GM12864 (cell line): ENCODE measurements at places on chromosomes 13 and 19.

- no peak for DNase-seq
Observed at GRCh38 chr13:63048653-63049052, 1633.0 kb upstream of the PCDH20 start.

GRCh38 chr13:113589251-113589960 lies 4.9 kb downstream of the TFDP1 start:
- DNase-seq, result no peak

- DNase-seq, result no peak
Observed at GRCh38 chr19:17762505-17763229, 11.4 kb downstream of the FCHO1 start.

- DNase-seq, result no peak
Observed at GRCh38 chr13:70723732-70724131, 615.5 kb upstream of the KLHL1 start.

GRCh38 chr13:22009500-22009899 lies 338.6 kb downstream of the FGF9 start:
- no peak for DNase-seq

- DNase-seq, result no peak
Observed at GRCh38 chr19:15680478-15681322, 7.8 kb downstream of the CYP4F12 start.

- DNase-seq, result no peak
Observed at GRCh38 chr13:51818781-51819511, 15.0 kb upstream of the DHRS12 start.

- no peak for DNase-seq
Observed at GRCh38 chr19:48481846-48482639, 12.9 kb downstream of the CYTH2 start.

DNA sequence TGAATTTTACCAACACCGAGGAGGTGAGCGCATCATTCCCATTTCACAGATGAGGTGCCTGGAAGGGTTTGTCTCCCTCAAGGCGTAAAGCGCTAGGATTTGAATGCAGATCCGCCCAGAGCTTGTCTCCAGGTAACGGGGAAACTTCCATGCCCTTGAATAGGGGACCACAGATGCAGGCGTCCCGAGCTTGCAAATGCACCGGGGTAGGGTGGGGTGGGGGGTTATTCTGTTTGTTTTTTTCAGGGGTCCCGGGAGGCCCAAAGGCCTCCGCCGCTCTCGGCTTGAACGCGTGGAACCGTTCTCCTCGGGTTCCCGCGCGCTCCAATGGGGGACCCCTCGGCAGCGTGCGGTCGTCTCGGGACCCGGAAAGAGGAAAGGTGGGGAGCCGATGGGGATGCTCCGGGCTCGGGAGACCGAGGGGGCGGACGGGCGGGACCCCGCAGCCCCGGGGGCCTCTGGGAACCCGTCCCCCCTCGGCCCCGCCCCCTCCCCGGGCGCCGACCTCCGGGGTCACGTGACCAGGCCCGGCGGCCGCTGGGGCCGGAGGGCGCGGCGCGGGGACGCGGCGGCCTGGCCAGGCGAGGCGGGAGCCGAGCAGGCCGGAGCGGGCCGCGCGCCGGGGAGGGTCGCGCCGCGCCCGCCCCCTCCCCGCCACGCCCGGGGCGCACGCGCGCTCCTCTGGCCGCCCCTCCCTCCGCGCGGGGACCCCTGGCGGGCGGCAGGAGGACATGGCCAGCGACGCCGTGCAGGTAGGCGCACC lies at the start of gene PKN1:
Gene PKN1, plus strand, starts transcription at position 516 of the 763 bp plus-strand sequence. Its CDS starts 216 bp downstream, at position 732.
- no peak for DNase-seq

DNA sequence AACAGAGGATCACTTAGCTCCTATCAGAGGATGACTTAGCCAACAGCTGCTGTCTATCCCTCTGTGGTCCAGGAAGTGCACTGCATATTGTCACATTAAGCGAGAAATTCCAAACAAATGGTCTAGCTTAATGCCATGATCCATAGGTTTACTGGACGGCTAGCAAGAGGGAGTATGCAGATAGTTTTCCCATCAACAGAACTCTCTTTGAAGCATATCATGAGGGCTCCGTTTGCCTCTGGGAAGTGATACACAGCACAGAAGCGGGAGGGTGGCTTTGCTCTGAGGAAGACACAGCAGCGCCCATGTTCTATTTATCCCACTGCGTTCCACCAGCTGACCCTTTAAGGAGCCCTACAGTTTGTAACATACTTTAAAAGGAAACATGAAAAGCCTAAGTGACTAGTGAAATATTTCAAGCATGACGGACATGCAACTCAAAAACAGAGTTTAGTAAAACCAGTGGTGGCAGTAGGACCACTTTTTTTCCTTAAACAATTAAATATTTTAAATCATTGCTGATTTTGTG lies 52.7 kb downstream of the COL4A1 start:
- DNase-seq, result no peak

DNA sequence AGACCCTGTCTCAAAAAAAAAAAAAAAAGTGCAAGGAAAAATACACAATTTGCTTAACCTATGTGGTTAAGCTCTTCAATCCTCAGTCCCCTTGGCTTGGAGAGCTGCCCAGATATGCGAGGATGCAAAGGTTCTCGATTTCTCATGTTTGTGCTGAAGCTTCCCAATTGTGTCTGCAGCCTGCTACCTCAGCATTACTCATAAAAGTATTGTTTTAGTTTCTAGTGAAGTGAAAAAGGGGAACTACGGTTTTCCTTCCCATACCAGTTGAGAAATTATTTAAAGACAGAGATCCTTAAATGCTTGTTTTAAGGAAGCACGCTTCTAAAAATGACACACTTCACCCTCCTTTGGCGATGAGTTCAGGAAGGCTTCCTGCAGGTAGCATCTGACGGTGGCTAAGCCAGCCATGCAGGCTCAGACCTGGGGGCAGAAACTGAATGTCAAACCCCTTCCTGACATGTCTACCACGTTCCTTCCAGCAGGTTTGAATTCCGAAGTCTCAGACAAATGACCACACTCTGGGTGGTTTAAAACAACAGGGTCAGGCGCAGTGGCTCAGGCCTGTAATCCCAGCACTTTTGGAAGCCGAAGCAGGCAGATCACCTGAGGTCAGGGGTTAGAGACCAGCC lies 47.9 kb downstream of the RUBCNL start:
- peak; percentile 46 for DNase-seq

- DNase-seq, result no peak
Observed at GRCh38 chr19:30649934-30650614, 277.9 kb downstream of the ZNF536 start.

- no peak for DNase-seq
Observed at GRCh38 chr19:37991841-37992248, 84.8 kb downstream of the SIPA1L3 start.

GRCh38 chr13:75384879-75385707 lies 96.9 kb downstream of the TBC1D4 start:
- DNase-seq, result no peak

DNA sequence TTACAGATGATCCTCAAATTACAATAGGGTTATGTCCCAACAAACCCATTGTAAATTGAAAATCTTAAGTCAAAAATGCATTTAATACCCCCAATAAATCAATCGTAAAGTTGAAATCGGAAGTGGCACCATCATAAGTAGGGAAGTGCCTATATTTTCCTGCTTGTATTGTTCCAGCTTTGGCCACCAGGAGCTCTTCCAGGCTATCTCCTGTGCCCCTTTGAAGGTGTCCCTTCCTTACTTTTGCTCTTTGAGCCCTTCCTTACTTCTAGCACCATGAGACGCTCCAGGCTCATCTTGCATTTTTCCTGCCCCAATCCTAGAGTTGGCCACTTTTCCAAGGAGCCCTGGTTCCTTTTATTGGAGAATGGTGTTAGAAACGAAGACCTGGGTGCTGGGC lies 163.0 kb upstream of the TSC22D1 start:
- DNase-seq, result no peak

DNA sequence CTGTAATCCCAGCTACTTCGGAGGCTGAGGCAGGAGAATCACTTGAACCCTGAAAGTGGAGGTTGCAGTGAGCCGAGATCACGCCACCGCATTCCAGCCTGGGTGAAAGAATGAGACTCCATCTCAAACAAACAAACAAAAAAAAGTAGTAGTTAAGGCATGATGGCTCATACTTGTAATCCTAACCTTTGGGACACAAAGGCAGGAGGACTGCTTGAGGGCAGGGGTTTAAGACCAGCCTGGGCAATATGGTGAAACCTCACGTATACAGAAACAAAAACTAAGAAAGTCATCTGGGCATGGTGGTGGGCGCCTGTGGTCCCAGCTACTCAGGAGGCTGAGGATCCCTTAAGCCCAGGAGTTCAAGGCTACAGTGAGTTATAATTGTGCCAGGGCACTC lies 1.8 kb downstream of the DNMT1 start:
- DNase-seq, result no peak

DNA sequence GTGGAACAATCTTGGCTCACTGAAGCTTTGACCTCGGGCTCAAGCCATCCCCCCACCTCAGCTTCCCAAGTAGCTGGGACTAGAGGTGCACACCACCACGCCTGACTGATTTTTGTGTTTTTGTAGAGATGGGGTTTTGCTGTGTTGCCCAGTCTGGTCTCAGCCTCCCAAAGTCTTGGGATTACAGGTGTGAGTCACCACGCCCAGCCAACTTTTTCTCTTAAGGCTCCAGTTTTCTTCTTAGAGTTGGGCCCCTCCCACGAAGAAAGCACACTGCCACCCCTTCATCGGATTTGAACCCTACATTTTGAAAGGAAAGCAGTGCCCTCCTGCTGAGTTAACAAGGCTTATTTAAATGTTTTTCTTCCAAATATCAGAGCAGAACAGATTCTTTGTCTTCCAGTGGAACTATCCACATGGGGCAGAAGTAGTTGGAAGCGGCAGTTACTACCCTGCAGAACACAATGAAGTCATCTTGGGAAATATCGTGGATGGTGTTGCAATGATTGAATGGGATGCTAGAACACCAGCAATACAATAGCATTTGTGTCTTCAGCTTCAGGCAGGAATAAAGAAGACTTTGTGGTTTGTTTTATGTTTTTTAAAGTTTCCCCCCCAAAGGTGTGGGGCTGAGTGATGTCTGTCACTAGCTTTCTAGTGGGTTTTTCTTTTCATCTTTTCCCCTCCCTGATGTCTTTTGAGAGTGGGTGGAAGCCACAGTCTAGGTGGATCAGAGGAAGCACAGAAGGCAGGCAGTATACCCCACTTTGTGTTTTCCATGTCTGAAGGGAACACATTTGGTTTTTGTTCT lies 8.9 kb downstream of the ACTN4 start:
- no peak for DNase-seq

DNA sequence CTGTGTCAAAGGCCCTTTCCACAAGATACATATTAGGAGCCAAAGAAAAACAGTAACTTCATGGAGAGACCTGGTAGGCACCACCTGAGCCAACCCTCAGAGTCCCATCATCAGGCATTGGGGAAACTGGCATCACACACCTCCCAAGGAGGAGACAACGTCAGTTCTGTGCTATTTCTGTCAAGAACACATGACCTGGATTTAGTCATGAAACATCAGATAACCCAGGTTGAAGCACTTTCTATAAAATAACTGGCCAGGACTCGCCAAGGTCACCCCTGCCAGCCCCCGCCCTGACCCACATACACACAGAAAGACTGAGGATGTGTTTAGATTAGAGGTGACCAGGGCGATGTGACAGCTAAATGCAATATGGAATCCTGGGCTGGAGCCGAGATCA lies 35.6 kb downstream of the COL4A1 start:
- DNase-seq, result no peak

DNA sequence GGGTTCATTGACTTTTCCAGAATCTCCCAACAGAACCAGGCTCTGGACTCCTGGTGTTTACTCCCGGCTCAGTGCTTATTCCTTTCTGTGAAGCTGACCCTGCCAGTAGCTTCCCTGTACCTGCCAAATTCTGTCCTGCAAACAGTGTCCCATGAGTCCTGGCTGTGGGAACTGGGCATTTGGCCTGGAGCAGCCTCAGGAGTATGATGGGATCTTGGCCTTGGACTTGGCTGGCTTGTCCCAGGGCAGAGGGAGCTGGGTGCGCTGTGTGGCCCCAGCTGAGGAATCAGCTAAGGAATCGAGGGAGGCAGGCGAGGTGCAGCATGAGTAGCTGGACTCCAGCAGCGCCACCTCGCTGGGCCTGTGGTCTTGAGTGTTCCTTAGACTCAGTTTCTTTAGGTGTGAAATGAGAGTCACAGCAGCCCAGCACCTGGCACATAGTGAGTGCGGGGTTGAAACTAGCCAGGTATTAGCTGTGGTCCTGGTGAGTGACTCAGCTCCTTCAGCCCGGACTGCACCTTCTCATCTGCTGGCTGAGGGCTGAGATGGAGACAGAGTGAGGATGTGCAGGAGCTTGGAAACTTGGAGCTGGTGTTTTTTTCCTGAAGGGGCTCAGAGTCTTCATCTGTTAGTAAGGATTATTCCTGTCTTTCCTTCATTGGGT lies 10.4 kb downstream of the CLASRP start:
- no peak for DNase-seq

GRCh38 chr13:45297456-45298205 lies 43.4 kb downstream of the TPT1 start:
- no peak for DNase-seq

- DNase-seq, result no peak
Observed at GRCh38 chr19:6671960-6672359, 2.0 kb upstream of the TNFSF14 start.

DNA sequence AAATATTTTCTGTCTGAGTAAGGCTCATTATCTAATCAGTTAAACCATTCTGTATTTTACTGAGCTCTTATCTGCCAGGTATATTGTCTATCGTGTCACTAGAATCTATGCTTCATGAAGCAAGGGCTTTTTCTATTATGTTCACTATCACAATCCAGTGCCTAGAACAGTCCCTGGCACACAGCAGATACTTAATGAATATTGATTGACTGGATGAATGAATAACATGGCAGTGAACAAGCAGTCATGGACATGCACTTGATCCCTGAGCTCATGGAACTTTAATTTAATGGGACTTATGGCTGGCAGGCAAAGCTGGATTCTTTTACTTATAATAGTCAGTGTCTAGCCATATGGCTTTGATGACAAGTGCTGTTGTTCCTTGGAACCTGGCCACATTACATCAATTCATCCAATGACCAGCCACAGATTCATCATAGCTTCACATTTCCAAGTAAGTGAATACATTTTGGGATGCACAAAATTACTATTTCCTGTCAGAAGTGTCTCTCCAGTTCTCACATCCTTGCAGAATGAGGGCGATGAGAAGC lies 214.8 kb downstream of the COG6 start:
- DNase-seq, result no peak

DNA sequence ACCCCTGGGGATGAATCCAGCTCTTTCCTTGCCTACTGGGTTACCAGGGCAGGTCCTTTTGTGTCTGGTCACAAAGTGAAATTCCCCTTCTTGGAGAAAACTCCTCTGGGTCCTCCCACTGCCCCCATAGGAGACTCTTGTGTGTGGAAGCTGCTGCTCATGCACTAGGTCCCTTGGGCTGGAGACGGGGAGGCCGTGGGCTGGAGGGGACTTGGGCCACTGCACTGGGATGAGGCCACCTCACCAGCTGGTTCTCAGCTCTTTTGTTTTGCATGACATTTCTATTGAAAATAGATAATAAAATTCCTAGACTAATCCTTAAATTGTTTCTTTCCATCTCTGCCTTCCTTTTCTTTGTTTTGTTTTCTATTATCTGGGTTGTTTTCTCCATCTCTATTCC lies 62.4 kb downstream of the TEX29 start:
- no peak for DNase-seq

GRCh38 chr13:87942205-87942604 lies 271.0 kb downstream of the SLITRK5 start:
- no peak for DNase-seq

- DNase-seq, result no peak
Observed at GRCh38 chr13:100527644-100528043, 60.9 kb downstream of the GGACT start.

- no peak for DNase-seq
Observed at GRCh38 chr19:43331435-43332010, 22.0 kb upstream of the CD177 start.

- no peak for DNase-seq
Observed at GRCh38 chr19:33302974-33303790, 848 bp upstream of the CEBPA start.
